ENCODE measurements at places on chromosomes 13 and 19. TPM values are rescaled to one million over a fixed set of nuclear protein-coding genes. Genes with fewer than 3 reads are reported as not detected.

CYP2A7 gene
- total RNA-seq = not detected

S1PR4 gene
- total RNA-seq = not detected

DNA sequence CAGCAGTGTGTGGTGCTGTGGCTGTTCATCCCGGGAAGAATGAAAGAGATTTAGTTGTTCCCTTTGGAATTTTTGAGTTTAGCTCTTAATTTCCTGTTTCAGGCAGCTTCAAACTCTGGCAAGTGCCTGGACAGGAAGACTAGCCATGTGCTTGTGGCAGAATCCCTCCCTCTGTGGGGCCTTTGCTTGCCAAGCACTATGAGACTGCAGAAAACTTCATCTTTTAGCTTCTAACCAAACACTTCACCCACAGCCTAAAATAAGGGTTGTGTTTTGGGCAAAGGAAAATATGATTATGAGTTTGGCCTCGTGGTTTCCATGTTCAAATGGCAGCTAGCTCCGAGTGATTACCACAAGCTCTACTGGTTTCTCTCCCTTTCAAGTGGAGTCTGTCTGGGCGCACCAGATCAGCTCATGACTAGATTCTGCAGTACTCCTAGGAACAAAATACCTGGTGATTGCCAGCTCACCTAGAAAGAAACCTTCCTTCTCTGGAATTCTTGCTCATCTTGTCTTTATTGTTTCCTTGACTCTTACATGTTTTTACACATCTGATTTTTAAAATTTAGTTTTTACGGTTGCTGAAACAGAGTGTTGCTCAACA is 707.5 kb downstream of the SLITRK6 start:
- no peak for DNase-seq

DNA sequence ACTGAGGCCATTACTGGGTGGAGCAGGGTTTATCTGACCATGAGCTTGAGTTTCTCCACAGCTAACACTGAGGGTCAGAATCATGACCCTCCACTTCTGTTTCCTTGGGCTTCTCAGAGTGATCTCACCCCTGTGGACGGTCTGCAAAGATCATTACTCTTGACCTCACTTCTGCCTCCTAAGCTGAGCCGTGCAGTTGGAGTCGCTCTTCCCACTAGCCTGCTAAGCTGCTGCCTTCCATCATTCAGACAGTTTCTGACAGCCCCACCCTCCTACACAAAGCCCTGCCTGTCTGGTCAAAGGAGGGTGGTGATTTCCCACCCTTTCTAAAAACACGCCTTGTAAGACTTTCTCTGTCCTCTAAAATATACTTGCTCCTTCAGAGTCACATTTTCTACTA is 9.3 kb upstream of the FRY start:
- no peak for DNase-seq

NKG7 gene
- total RNA-seq = not detected

SMIM17 gene
- total RNA-seq = 0.15 TPM

DNA sequence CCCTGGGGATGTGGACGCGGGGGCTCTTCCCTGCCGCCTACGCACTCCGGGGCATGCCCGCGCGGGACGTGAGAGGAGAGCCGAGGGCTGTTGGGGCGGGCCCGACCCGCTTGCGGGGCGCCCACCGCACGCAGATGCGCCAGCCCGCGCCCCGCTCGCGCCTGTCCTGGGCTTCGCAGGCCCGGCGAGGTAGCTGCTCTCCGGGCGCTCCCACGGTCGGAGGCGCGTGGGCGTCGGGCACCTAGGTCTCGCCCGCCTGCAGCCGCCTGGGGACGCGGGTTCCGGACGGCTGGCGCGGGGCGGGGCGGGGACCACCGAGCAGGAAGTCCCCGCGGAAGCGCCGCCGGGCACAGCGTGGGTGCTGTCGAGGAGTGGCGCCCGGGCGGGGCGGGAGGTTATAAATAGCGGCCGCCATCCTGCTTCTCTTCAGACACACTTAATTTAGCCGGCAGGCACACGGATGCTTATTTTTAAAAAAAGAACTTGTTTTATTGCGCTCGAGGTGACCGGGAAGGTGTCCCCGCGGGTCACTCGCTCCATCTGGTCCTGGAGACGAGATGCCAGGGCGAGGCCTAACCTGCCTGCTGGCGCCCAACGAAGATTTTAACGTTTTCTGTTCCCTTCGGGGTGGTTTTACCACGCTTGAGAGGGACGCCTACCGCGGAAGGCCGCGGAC is 561 bp upstream of the GJA3 start:
- DNase-seq = no peak

NCLN gene
- total RNA-seq = 76.1 TPM

DNA sequence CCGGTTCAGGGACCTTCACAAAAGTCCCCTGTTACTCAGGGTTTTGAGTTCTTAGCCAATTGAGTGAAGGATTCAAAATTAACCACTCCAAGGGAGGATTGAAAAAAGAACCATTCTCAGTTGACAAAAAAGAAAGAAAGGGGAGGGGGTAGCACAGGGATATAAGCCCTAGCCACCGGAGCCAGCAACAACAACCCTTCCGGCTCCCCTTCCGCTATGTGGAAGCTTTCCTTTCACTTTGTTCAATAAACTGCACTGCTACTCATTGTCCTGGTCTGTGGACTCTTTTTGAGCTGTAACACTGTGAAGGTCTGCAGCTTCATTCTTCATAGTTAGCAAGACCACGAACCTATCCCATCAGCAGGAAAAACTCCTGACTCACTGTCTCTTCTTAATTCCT is 1488.1 kb upstream of the PRR20A start:
- DNase-seq = no peak

- DNase-seq = peak; percentile 63
Measured at GRCh38 chr19:14377883-14378328, 3.3 kb upstream of the ADGRE5 start.

- peak; percentile 0 for DNase-seq
Measured at GRCh38 chr13:70623239-70623638, 515.0 kb upstream of the KLHL1 start.

KANK3 gene
- total RNA-seq = 0.74 TPM

GRCh38 chr19:4327252-4327876 is 11.3 kb downstream of the STAP2 start:
- peak; percentile 72 for DNase-seq

- DNase-seq = no peak
Measured at GRCh38 chr19:52536448-52536800, 9.0 kb downstream of the ZNF808 start.

RNU6-9 gene
- total RNA-seq = not detected

DNA sequence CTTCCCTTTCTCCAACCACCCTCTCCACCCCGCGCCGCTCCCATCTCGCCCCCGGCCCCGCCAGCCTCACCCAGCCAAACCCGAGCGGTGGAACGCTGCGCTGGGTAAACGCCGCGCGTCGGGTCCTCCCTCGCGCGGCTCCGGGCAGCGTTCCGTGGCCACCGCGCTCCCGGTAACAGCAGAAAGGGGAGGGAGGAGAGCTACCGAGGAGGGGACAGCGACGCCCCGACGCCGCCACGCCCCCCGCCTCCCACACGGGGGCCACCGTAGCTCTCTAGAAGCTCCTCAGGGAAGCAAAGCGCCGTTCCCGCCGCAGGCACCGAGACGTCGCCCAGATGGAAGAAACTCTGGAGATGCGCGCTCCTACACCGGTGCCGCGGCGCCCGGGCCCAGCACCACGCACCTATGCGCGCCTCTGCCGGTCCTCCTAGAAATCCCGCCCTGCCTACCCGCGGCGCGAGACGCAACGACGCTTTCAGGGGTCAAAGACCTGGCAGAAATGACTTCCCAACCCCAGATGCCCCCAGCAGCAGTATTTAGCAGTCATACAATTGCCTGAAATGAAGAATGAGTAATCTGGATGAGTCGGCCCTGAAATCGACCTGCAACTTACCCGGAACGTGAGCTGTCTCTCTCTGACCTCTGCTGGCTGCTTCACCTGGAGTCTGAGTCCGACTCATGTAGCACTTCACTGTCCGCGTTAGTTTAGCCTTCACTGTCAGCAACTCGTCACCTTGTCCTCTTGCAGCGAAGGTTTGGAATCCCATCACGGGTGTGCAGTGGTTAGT is at the start of gene RUBCNL:
TSS of gene RUBCNL (minus strand) at position 189 of the 788 bp plus-strand sequence. CDS start 14,777 bp downstream, outside the sequence.
- peak; percentile 45 for DNase-seq

- no peak for DNase-seq
Measured at GRCh38 chr13:43979492-43979891, 99.8 kb downstream of the LACC1 start.

- DNase-seq = no peak
Measured at GRCh38 chr13:98360545-98360944, 183.5 kb upstream of the RNF113B start.

DNA sequence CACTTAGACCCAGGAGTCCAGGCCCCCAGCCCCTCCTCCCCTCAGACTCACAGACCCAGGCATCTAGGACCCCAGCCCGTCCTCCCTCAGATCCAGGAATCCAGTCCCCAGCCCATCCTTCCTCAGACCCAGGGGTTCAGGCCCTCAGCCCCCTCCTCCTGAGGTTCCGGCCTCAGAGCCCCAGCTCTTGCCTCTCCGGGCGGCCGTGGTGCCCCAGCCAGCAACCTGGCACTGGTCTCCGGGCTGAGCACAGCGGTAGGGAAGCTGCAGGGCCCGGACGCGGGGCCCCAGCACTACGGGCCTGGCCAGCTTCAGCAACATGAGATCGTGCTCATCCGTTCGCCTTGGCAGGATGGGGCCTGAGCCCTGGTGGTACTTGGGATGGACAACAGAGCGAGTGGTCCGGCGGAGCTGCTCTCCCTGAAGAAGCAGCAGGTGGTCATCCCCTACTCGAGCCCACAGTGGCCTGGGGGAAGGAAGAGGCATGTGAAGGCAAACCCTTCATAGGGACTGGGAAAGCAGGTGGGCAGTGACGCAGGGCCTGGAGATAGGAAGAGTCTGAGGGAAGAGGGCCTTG is 3.7 kb downstream of the KLK10 start:
- DNase-seq = no peak

EPN1 gene
- total RNA-seq = 27.7 TPM

ZGLP1 gene
- not detected for total RNA-seq

- DNase-seq = no peak
Measured at GRCh38 chr13:37806666-37807065, 62.9 kb downstream of the TRPC4 start.

GRCh38 chr13:50224534-50224933 is 209.3 kb downstream of the KCNRG start:
- DNase-seq = peak; percentile 24

CCL25 gene
- not detected for total RNA-seq

ZNF382 gene
- total RNA-seq = 8.3 TPM

LRRC63 gene
- total RNA-seq = not detected

- no peak for DNase-seq
Measured at GRCh38 chr13:33032037-33032625, 15.9 kb downstream of the KL start.

- peak; percentile 94 for DNase-seq
Measured at GRCh38 chr13:99150575-99151361, 49.9 kb upstream of the UBAC2 start.

All from M059J (cell line).